CD4-positive, alpha-beta memory T cell (primary cell): ENCODE measurements at places on chromosomes 2 and 18.
A peak's percentile ranks its signal among the peaks of the same experiment; 100 is the strongest.

DNA sequence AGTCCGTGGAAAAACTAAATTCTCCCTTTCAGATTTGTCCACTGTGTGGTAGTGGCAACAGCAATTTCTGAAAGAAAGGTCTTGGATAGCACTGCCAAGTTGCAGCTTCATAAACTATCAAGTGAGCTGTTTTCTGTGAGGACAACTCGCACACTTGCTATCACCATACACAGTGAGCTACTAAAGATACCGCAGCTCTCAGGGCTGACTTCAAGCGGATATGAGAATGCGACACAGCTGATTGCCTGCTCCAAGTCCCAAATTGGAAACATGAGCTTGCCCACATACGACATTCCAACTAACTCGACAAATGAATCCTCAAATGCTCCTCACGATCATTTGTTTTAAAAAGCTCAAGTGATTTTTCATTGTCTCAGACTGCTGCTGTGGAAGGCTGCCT lies 46.2 kb downstream of the E2F6 start:
- DNase-seq: no peak

DNA sequence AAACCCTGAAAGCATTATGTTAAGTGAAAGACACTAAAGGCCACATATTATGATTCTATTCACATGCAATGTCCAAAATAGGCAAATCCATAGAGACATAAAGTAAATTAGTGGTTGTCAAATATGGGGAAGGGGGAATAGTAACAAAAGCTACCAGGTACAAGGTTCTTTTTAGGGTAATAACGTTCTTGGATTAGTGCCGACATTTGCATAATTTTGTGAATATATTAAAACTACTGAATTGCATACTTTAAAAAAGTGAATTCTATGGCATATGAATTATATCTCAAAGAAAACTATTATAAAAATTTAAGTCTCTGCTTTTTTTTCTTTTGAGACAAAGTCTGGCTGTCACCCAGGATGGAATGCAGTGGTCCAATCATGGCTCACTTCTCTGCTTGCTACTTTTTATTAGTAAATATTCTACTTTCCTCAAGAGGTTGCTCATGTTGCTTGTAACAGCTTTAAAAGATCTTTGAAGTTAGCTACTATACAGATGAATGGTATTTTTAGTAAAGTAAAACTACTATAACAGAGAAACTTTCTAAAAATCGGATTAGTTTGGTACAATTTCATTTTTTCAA lies 2.5 kb downstream of the SESTD1 start:
- no peak for DNase-seq

GRCh38 chr2:70381821-70382220 lies 80.0 kb upstream of the FAM136A start:
- no peak for DNase-seq

- DNase-seq: peak; percentile 74
Observed at GRCh38 chr18:35030277-35030989, 10.8 kb upstream of the MAPRE2 start.

DNA sequence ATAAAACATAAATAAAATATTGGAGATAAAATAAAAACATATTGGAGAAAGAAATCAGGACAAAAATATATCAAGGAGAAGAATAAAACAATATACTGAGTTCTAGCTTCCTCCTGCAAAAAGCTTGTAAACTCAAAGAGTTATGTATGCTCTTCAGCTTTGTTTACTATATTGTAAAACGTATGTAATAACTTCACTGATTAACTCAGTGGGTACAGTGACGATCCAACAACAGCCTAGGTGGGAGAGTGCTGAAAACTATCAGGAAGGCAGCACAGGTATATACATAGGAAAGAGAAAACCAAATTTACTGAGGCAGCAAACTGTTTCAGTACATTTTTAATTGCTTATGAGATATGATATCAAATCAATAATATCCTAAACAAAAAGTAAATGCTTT lies 8.3 kb downstream of the DSC2 start:
- no peak for DNase-seq

GRCh38 chr2:220104871-220105351 lies 477.5 kb downstream of the SLC4A3 start:
- no peak for DNase-seq

GRCh38 chr18:51865538-51865937 lies 474.5 kb upstream of the DCC start:
- DNase-seq: no peak

- no peak for DNase-seq
Observed at GRCh38 chr18:49747876-49748275, 65.5 kb downstream of the ACAA2 start.

- no peak for DNase-seq
Observed at GRCh38 chr2:215994911-215995310, 18.4 kb downstream of the MREG start.

DNA sequence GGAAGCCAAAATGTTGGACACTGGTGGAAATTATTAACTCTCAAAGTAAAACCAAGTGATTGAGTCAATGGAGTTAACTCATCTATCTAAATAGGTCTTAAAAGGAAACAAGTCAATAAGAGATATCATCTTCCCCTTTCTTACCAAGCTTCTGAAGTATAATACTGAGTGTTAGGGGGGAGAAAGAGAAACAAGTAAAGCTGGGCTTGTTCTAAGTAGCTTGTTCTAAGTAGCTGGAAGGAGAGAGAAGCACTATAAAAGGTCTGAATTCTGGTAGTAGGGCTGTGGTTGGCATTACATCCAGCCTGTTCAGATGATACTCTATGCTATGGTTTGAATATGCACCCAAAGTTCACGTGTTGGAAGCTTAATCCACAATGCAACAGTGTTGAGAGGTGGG lies 26.8 kb downstream of the YES1 start:
- no peak for DNase-seq

- no peak for DNase-seq
Observed at GRCh38 chr2:64652231-64653108, 1.2 kb downstream of the SERTAD2 start.

- no peak for DNase-seq
Observed at GRCh38 chr18:48694295-48694694, 155.5 kb downstream of the CTIF start.

GRCh38 chr2:146366276-146366675 lies 1478.6 kb upstream of the ACVR2A start:
- no peak for DNase-seq

- DNase-seq: no peak
Observed at GRCh38 chr2:75067506-75067905, 109.1 kb downstream of the POLE4 start.

- DNase-seq: no peak
Observed at GRCh38 chr18:56390626-56391025, 247.8 kb downstream of the TXNL1 start.

- no peak for DNase-seq
Observed at GRCh38 chr2:48247206-48247605, 282.7 kb upstream of the STON1 start.

DNA sequence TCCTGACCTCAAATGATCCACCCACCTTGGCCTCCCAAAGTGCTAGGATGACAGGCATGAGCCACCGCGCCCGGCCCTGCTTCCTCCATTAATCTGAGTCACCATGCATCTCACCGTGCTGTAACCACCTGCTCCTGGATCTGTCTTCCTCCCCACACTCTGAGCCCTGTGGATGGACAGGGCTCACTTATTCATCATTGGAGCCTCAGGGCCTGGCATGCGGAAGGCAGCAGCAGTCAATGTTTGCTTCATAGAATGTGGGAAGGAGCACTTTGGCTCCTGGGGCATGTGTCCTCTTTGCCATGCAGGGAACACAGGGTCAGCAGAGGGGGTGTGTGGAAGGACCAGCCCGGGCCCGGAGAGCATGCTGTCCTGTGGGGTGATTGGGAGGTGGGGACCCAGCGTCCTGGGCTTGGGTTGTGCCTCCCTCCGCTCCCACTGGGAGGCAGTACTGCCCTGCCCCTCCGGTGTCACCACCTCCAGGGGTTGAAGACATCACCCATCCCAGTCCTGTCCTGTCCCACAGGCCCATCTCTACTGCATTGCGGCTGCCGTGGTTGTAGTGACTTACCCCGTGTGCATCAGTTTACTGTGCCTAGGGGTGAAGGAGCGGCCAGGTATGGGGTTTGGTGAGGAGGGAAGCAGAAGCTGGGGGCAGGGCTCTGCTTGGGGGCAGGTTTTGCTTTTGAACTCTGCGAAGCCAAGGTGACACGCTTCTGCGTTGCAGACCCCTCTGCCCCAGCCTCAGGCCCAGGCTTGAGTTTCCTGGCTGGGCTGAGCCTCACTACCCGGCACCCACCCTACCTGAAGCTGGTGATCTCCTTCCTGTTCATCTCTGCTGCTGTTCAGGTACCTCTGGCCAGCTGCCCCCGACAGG lies 11.5 kb downstream of the MFSD2B start:
- DNase-seq: no peak

GRCh38 chr2:241852116-241852980 lies 6.3 kb downstream of the PDCD1 start:
- no peak for DNase-seq

GRCh38 chr2:178860551-178860950 lies 53.3 kb upstream of the TTN start:
- DNase-seq: no peak

DNA sequence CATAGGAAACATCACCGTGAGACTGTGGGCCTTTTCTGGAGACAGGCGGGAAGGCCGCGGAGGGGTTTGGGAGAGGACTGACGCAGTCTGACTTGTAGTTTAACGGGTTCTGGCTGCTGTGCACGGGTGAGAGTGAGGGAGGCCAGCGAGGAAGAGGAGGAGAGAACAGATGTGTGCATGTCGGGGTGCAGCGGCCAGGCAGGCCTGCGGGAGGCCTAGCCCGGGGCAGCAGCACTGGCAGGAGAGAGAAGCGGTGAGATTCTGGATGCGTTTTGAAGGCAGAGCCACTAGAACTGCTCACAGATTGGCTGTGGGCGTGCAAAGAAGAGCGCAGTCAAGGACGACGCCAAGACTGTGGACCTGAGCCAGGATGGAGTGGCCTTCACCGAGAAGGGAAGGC lies 53.9 kb downstream of the PTGR3 start:
- no peak for DNase-seq

DNA sequence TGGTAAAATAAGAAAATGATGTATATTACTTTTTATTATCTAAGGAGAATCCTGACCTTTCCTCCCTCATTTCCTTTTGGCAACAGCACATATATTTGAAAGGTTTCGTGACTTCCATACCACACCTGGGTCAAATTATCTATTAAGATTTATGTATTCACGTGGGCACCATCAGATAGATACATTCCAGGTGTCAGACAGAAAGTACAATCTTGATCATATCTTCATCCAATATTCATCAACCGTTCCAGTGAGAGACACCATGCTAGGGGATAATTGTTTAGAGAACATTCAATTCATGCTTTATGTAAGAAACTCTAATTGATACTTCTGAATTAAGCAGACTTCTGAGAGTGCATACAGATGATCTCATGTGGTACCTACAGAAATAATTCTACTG lies 73.7 kb downstream of the SCN9A start:
- no peak for DNase-seq

DNA sequence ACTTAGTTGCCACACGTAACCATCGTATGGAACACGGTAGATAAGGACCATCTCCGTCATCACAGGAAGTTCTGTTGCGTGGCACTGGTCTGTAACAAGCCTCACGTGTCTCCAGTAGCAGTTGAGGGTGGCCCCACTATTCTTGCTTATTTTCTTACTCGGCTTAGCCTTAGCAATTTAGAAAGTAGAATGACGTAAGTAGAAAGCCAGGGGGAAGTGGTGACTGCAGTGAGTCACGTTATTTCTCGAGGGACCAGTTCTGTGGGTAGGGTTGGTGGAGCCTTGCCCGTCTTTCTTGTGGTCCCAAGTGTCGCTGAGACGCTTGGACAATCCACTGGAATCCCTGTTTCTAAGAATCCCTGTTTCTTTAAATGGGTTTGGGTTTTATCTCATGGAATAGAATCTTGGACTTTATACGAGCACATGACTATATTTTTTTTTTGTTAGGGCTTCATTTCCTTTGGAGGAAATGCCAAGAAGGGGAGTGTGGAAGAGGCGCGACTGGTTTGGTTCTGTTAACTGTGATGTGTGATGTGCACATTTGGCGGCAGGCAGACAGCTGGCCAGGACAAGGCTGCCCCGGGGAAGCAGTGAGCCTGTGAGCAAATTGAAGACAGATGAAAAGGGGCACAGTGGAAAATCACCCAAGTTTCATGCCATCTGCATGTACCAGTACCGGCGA lies 96.2 kb downstream of the CABLES1 start:
- peak; percentile 76 for DNase-seq

DNA sequence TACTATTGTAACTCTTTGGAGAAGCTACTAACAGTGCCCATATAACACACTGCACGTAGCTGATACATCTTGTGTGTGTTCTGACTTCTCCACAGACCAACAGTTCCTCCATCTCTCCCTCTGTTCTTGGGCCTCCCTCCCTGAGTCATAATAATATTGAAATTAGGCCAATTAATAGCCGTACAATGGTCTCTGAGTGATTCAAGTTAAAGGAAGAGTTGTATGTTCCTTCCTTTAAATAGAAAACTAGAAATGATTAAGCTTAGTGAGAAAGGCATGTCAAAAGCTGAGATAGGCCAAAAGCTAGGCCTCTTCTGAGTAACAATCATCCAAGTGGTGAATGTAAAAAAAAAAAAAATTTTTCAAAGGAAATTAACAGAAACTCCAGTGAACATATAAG lies 828.4 kb upstream of the CHAC2 start:
- no peak for DNase-seq

DNA sequence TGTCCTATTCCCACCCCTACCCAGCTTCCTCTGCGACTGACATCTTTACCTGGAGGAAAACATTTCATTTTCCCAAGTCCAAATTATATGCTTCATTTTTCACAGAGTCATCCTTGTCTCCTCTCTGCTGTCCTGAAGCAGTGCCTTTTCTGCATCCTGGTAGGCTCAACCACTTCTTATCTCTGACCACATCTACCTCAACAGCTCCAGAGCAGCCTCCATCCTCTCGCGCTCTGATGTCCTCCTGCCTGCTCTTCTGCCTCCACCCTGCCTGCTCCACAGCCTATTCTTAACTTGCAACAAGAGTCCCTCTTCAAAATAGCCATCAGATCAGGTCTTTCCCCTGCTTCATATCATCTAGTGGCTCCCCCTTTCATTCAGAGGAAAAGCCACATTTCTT lies 457.1 kb downstream of the PARD3B start:
- peak; percentile 46 for DNase-seq

DNA sequence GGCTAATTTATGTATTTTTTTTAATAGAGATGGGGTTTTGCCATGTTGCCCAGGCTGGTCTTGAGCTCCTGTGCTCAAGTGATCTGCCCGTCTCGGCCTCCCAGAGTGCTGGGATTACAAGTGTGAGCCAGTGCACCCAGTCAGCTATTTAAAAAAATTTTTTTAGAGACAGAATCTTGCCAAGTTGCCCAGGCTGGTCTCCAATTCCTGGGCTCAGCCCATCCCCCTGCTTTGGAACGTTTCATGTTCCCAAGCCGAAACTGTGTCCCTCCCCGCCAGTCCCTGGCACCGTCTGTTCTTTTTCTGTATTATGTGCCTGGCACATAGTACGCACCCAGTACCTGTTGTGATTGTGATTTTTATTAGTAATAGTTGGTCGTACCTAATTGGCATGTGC lies 63.1 kb upstream of the MGAT5 start:
- DNase-seq: no peak

GRCh38 chr2:103327966-103328365 lies 566.1 kb downstream of the TMEM182 start:
- DNase-seq: no peak

- no peak for DNase-seq
Observed at GRCh38 chr18:44298566-44298965, 382.1 kb upstream of the SETBP1 start.
